Iris pigment epithelial cell (primary cell): ENCODE measurements at places on chromosomes 4 and X.
A peak's percentile ranks its signal among the peaks of the same experiment; 100 is the strongest.

DNA sequence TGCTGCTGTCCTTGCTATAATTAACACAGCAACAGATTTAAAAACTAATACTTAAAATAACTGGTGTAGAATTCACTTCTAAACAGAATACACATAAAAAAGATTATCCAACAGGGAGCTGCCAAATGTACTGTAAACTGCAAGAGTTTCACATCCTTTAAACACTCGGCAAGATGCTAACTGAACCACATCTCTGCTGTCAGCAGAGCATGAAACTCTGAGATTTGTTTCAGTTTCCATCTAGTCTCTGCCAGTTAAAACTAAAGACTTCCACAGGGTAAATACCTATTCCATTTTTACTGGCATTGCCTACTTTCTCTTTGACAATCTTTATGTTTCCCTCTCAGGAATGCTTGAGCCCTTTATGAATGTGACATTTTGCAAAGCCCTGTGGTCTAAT lies 127.7 kb downstream of the SLC7A11 start:
- no peak for DNase-seq

DNA sequence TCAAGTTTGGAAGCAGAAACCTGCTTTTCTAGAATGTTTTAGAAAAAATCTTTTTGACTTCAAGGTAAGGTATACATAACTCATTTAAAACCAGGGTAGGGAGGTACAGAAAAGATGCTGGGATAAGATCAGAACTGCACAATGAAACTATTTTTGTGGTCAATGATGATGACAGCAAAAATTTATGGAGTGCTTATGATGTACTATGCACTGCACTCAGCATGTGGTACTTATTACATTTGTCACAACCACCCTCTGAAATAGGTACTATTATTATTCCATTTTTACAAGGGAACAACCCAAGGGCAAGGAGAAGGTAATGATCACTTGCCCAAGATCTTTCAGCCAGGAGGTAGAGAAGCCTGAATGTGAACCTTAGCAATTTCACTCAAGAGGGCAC lies 8.0 kb downstream of the GPM6B start:
- peak; percentile 6 for DNase-seq

DNA sequence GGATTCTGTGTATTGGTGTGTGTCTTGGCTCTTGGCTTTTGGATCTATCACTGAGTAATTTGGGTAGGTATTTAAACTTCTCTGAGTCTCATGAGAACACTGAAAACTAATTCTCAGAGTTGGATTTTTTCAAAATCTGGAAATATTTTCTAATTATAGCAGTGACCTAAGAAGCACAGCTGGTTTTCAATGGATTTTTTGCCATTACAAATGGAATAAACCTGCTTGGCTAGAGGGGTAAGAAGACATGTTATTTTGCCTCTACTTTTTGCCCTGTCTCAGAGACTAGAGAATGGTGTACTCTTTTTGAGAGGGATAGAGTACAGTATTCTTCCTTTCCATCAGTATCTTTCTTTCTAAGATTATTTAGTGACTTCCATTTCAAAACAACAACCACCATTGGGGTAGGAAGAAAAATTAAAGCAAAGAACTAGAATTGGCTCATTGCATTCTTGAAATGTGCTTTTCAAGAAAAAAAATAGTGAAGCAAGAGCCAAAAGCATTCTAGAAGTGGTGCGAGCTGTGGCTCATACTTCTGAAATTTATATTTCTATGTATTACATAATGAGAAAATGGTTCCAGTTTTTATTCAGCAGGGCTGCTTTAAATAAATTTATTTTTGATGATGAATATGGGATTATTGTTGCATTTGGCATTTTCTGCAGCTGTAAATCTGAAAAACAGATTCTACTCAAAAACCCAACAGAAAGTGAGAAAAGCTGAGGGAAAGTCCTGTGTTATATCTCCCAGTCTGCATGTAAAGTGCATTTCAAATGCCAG lies 850.2 kb upstream of the SLIT2 start:
- no peak for DNase-seq

DNA sequence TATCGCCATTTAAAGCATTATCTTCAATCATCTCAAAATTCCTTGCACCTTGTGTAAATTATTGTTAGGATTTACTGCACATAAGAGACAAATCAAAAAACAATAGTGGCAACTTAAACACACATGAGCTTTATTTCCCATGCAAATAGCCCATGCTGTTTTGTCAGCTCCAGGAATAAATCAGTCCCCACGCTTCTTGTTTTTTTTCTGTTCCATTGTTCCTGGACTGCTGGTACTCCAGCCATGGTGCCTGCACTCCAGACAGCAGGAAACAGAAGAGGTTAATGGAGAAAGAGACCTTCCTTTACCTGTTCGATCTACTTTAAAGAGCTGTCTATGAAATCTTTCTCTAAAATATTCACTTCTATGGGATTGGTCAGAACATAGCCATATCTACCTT lies 1515.7 kb upstream of the TENM3 start:
- no peak for DNase-seq

- no peak for DNase-seq
Measured at GRCh38 chr4:28232376-28232775, 1371.7 kb downstream of the STIM2 start.

GRCh38 chrX:52422884-52423283 lies 54.1 kb downstream of the XAGE2 start:
- peak; percentile 84 for DNase-seq

DNA sequence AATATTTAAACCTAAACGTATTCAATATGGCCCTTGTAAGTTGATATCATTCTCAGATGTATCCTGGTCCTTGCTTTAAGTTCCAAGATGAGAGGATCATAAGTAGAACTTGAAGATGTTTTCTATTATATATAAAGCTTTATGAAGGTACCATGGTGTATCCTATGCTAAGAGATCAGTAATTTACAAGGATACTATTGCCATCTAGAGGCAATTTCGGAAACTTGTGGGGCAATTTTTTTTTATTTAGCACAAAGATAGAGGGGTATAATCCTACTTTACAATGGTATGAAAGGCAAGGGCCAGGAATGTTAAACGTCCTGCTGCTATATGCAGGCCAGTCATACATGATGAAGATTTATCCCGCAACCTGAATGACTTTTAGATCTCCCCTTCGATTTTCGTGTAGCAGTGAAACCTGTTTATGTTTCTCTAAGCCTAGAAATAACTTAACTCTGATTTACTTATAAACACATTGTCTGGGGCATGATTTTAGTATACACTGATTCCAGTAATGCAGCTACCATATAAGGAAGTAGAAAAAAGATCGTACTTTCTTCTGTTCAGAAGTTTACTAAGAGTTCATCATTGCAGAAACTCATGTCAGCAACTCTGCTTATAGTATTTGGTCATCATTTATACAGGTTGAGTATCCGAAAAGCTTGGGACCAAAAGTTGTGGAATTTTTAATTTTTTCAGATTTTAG lies 2.6 kb downstream of the SLC25A31 start:
- peak; percentile 41 for DNase-seq

GRCh38 chrX:149433051-149433450 lies 72.1 kb downstream of the IDS start:
- no peak for DNase-seq

DNA sequence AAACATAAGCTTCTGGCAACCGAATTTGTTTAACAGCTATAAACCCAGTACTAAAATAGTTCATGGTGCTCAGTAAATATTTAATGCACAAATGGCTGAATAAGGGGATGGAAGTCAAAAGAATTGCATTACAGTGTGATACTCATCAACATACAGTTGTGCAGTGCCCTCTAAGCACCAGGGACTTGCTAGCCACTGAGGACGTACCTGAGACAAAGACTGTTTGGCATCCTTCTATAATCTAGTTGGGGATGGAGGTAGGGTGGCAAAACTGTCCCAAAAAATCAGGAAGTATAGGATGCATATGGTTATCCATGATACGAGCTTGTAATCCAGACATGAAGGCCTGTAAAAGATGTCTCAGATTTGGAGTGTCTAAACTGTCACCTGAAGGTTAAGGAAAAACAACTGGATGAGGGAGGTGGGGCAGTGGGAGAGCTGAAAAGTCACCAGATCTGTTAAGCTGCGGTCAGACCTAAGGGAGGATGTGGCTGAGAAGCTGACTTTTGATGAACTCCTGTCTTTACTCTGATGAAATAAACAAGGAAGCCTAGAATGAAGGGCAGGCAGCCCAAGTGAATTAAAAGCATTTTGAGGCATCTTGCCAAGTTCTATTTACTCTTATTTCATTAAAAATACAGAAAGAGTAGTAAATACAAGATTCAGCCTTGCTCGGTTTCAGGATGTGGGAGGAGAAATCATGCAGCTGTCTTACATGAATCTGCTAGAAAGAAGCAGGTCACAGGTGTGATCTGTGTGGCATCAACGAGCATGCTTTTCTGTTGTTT lies 12.0 kb upstream of the CD38 start:
- DNase-seq, result peak; percentile 41

DNA sequence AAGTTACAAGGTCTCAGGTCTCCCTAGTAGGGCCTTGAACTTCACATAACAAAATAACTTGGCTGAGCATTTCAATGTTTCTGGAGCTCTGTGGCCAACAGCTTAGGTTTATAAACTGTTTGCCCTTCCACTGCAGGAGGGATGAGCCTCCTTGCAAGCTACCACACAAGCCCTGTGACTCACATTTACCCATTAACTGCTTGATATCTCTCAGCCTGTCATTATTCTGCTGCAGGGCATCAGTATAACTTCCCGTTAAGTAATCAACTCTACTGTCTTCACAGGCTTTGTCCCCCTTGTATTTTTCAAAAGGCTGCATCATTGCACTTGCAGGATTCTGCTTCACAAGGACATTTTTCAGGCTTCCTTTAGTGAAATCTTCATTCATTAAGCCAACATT lies 151.7 kb upstream of the CXCL13 start:
- no peak for DNase-seq

GRCh38 chr4:7156761-7157488 lies 35.4 kb upstream of the SORCS2 start:
- DNase-seq, result peak; percentile 32

- DNase-seq, result no peak
Measured at GRCh38 chr4:2127609-2128332, 68.6 kb downstream of the NAT8L start.

DNA sequence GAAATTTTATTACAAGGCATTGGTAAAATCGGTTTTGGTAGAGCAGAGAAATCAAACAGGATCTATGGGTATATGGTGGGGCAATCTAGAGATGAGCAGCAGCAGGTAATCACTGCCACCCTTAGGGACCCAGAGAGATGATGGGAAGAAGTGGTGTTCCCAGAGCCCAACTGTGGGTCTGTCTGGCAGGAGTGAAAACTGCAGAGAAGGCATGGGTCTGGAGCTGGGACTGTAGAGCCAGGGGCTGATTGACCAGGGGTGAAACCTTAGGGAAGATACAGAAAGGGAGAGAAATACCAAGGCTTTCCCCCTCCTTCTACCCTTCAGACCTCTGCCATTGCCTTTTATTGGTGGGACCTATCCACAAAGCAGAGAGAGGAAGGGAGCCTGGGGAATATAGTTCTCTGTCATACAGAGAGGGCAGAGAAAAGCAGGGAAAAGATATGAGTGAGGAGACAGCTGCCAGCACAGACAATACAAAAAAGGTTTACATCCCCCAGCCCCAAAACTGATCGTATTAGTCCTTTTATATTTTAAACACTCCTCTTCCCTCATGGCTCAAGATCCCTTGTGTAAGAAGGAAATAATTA lies 28.7 kb downstream of the PDLIM5 start:
- no peak for DNase-seq

DNA sequence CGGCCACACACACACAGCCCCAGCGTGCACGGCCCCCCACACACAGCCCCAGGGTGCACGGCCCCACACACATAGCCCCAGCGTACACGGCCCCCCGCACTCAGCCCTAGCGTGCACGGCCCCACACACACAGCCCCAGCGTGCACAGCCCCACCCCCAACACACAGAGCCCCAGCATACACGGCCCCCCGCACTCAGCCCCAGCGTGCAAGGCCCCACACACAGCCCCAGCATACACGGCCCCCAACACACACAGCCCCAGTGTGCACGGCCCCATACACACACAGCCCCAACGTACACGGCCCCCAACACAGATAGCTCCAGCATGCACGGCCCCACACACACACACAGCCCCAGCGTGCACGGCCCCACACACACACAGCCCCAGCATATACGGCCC lies 17.6 kb downstream of the GAK start:
- no peak for DNase-seq

DNA sequence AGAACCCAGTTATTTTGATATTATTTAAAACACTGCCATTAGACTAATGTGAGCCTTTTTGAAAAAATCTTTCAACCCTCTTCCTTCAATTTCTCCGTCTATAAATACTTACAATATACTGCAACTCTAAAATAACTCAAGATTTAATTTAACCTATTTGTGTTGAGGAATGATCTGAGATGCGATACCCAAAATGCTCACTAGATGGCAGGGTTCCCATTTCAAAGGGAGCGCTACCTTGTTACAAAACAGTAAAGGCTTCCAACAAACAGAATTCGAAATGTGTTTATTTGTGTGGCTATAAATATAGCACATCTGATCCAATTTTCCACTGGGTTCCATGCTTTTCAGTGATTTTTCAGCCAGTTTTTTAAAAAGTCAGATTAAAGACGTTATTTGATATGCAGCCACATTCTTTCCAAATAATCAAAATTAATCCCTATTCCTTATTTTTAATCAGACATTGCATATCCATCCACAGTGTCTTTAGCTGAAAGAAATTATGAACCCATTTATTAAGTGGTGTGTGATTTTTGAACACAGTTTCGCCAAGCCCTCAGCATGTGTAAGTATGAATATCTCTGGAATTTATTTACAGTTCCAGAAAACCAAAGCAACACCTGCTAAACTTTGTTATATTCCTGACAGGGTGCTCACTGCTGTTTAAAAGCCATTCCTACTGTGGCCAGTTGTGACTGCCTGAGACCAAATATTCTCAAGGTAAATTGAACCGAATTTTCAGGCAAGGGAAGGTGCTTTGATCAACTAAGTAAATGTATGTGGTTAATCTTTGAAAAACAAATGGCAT lies 668.0 kb upstream of the LCORL start:
- DNase-seq, result peak; percentile 69

DNA sequence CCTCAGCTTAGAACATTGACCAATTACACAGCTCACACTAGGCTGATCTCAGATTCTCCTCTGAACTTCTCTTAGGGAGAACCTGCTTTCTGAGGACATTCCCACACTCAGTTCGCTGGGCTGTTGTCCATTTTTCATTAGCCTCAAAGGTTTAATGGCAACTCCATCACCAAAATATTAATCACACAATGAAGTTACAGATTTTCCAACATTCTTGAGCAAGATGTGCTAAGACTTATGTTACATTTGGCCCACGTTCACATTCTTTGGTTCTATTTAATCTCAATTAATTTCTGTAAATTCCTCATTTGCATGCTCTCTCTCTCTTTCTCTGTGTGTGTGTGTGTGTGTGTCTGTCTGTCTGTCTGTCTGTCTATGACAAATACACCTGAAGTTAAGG lies 82.3 kb upstream of the EDNRA start:
- no peak for DNase-seq

GRCh38 chr4:88613417-88613875 lies 21.2 kb downstream of the HERC3 start:
- DNase-seq, result no peak
